ENCODE measurements at places on chromosomes 4 and X. TPM values are rescaled to one million over a fixed set of nuclear protein-coding genes. Genes with fewer than 3 reads are reported as not detected.

DNA sequence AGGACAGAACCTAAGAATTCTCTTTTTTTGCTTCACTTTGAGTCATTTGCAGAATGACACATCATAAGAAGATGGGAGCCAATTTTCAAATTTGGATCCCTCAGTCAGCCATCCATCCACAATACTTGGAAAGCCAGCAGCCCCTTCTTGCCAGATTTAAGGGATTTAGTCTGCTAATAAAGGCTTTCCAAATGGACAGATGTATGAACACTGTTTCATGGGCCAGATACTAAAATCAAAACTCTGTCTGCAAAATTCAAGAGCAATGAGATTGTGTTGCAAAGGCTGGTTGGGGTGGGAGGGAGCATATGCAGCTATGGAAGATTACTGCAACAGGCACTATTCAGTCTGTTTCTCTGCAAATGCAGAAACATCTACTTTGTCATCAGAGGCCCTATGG lies 37.7 kb upstream of the KCNIP4 start:
- no peak for DNase-seq

DNA sequence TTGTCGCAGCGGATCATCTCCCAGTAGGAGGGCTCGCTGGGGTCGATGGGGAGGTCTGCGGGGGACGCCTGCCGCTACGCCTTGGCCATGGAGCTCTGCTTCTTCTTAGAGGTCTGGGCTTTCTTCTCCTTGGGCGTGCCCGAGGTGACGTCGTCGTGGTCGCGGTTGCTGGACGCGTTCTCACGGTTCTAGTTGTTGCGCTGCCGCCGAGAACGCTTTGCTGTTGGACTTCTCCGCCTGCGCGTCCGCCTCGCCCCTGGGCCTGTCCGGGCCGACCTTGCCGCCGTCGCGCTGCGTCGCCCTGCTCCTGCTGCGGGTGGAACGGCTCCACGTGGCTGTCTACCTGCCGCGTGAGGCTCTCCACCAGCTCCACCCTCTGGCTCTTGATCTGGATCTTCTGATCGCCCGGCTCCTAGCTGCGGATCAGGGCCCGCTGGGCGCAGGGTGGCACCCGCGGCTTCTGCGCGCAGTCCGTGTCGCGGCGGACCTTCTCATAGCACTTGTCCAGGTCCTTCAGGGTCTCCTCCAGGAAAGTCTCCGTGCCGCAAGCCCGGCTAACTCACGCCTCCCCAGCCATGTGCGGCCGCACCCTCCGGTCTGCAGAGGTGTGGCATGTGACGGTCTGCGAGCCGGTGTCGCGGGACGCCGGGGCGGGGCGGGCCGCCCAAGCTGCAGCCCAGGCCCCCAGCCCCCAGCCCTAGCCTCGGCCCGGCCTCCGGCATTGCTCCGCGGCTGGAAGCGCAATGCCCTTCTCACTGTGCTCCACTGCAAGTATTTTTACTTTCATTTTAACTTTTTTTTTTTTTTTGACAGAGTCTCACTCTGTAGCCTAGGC lies 40.5 kb upstream of the OGT start:
- DNase-seq = no peak

- DNase-seq = no peak
Measured at GRCh38 chr4:159075531-159075932, 27.3 kb upstream of the RAPGEF2 start.

Gene RNF150
- polyA plus RNA-seq = not detected

Gene MBTPS2
- polyA plus RNA-seq = 7.5 TPM

Gene STBD1
- 0.24 TPM for polyA plus RNA-seq

Data from K562 (cell line).